Breast epithelium (tissue), 4 donors: ENCODE measurements at places on chromosomes 5 and 9. TPM values are rescaled to one million over a fixed set of nuclear protein-coding genes. Genes with fewer than 3 reads are reported as not detected.

DNA sequence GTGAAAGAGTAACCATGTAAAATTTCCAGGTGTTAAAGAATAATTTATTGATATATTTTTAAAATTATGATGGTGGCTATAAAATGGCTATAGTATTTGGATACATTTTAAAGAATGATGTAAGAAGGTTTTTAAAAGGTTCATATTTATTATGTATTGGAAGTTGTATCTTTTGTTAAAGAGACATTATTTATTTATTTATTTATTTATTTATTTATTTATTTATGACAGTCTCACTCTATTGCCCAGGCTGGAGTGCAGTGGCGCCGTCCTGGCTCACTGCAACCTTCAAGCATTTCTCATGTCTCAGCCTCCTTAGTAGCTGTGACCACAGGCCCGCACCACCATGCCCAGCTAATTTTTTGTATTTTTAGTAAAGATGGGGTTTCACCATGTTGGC lies 89.5 kb upstream of the LHFPL2 start:
- no peak for DNase-seq

DNA sequence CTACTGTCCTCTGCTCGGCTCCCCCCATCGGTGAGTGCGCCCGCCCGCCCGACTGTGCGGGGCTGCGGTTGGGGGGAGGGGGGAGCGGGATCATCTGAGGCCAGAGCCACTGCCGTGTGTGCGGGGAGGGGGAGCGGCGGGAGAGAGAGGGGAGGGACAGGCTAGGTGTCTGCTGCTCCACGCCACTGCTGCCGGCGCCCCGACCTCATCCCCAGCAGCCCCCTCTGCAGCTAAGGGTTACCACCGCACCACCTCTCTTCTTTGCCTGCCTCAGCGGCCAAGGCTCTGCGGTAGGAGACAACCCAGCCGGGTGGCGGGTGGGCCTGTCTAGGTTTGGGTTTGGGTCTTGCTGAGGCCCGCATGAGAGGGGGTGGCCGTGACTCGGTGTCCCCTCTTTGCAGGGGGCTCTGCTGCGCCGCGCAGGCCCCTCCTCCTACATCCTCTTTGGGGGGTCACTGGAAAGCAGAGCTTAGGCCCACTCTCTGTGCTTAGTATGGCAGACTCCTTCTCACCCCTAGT lies 670 bp upstream of the PURA start:
- no peak for DNase-seq

DNA sequence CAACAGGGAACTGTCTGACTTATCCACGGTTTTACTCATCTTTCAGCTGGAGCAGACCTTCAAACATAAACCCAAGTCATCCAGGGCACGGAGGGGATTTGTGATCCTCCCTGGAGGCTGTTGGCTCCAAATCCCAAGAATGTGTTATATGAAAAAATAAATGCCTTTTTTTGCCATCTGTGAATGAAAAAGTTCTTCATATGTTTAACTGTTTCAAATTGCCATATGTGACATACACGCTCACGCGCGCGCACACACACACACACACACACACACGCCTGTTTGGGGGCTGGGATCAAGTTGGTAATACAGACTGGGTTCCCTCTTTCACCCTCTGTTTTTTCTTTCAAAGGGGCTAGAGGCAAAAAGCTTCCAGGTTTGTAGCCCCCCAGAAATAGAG lies 164.4 kb upstream of the EFNA5 start:
- no peak for DNase-seq

DNA sequence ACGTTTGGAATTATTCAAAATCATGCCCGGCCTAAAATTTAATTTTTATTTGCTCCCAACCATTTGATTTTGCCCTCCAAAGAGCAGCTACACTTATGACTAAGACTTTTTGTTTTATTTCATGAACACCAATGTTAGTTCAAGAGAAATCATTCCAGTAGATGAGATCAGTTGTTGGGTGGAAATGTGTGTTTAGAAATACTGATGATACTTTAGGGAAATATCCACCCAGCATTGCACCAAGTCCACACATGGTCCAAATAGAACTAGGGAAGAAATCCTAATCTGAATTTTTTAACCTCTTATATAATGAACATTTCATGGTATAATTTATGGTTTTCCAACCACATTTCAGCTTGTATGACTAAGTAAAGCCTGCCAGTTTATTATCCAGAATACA lies 28.3 kb upstream of the GOLPH3 start:
- DNase-seq, result no peak

Gene PCDHGB1
- 5.9 TPM for total RNA-seq

DNA sequence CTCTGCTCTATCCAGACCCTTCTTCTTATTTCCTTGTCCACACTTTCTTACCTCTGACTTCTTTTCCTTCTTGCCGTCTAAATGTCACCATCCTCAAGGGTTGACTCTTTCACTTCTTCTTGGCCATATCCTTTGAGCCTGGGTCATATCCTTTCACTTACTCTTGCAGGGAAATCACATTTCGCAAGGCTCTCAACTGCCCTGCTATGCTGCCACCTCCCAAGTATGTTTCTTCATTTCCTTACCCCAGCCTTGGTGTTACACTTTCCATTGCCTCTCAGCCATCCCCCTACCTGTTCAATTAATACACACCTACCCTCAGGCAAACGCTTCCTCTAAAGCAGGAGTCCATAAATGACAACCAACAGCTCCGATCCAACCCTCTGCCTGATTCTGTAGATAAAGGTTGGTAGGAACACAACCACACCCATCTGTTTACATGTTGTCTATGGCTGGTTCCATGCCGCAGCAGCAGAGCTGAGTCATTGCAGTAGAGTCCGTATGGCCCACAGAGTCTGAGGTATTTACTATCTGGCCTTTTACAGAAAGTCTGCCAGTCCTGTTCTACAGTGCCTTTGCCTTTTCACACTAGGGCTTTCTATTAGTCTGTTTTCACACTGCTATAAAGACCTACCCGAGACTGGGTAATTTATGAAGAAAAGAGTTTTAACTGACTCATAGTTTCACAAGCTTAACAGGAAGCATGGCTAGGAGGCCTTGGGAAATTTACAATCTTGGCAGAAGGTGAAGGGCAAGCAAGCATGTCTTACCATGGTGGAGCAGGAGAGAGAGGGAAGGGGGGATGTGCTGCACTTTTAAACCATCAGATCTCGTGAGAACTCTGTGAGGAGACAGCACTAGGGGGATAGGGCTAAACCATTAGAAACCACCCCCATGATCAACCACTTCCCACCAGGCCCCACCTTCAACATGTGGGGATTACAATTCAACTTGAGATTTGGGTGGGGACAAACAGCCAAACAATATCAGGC lies 97.9 kb downstream of the SV2C start:
- DNase-seq, result no peak
